HT-29 (cell line): ENCODE measurements at places on chromosomes 13 and 19. TPM values are rescaled to one million over a fixed set of nuclear protein-coding genes. Genes with fewer than 3 reads are reported as not detected.

The FGF22 gene
- total RNA-seq: 0.05 and 0.36 TPM in 2 replicates

The NUFIP1 gene
- total RNA-seq: 2.3 and 3.7 TPM in 2 replicates

The IFI30 gene
- total RNA-seq: 58.9 and 74.6 TPM in 2 replicates

GRCh38 chr19:27765397-27765796 is 1447.6 kb downstream of the UQCRFS1 start:
- DNase-seq: no peak

DNA sequence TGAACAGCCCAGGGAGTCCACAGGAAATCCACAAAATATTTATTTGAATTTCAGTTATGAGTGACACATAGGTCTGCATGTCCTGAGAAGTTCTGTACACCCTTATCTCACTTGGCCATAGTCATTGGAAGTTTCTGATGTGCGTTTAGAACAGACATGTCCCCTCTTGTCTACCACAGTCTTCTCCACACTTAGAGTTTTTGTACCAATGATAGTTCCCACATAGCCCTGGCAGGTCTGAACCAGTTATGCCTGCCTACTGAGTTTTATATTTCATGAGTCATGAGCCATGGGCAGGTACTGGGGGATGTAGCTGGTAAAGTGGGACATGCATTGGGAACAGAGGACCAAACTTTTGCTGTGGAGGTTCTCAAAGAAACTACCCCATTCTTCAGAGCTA is 11.3 kb downstream of the ZNF132 start:
- DNase-seq: no peak

DNA sequence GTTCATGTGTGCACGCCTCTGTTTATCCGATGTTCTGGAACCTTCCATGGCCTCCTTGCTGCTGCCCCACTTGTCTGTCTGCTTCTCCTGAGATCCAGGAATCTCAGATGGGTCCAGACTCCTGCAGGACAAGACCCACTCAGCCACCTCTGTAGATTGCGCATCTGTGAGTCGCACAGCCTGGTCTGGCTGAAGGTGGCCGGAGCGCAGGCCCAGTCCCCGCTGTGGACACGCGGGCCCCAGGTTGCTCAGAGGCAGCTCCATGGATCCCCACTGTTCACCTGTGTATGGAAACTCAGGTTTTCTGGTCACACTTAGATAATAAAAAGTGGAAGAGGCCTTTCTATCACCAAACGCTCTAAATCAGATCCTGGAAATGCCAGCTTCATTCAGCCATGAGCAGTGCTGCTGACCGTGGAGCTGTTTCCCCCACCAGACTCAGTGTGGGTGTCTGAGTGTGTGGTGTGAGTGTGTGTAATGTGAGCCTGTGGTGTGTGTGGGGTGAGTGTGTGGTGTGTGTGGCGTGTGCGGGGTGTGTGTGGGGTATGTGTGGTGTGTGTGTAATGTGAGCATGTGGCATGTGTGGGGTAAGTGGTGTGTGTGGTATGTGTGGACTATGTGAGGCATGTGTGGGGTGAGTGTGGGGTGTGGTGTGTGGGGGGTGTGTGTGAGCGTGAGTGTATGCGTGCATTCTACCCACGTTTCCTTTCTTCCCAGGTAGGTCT is 59.5 kb downstream of the MCF2L start:
- no peak for DNase-seq
